ENCODE measurements at places on chromosomes 1 and 21.

DNA sequence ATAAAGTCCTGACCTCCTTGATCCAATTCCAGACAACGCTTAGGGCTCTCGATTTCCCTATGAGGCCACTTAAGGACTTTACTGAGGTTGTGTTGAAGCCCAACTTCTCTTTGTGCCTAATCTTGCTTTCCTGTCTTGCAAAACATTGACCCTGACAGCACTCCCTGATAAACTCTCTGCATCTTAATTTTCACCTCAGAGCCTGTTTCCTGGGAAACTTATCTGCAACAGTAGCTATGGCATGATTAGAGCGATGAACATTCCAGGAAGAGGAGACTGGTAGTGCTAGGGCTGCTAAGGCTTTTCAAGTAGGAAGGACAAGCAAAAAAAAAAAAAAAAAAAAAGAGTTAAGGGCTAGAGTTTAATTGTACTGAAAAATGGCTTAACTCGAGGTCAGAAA lies 118.9 kb downstream of the RGS21 start:
- DNase-seq = no peak

DNA sequence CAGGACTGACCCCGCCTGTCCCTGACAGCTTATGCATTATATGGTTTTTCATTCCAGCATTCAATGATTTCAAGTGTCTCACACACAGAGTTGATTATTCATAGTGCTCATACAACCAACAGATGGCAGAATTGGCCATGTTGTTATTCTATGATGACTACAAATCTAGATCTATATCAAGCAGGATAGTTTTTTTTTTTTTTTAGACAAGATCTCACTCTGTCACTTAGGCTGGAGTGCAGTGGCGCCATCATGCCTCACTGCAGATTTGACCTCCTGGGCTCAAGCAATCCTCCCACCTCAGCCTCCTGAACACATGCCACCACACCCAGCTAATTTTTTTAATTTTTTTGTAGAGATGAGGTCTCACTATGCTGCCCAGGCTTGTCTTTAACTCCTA lies 40.1 kb upstream of the LRRC8D start:
- DNase-seq = no peak

DNA sequence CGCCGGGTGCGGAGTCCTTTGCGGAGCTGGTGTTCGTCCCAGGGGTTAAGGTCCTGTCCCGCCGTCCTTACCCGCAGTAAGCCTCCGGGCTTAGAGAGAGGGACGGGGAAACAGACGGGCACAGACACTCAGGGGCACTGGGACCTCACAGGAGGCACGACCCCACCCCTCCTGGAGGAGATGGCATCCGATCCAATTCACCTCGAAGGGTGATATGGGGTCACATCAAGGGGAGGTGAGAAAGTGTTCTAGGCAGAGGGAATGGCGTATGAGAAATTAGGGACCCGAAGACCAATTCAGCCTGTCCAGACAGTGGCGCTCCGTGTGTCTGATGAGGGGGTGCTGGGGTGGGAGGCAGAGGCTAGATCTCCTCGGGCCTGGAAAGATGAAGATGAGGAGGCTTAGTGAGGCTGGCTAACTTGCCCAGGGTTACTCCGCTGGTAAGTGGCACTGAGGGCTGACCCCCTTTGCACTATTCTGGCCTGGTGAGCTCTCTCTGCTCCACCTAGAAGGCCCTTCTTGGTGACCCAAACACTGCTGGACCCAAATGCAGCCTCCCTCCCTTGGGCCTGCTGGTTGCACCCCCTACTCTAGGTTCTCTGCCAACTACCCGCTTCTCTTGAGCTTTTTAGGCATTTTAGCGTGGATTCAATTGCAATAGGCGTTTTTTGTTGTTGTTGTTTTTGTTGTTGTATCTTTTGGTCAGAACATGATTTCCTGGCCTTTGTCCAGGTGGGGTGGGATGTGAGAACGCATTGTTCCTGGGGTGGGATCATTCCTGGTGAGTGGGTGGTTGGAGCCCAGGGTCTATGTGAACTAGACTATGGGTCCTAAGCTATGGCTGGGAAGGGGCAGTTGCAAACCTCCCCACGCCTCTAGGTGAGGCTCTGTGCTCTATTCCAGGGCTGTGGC lies 12.3 kb downstream of the BTBD19 start:
- DNase-seq = no peak

- no peak for DNase-seq
These were observed 111.1 kb upstream of the COA6 start for GRCh38 chr1:234262007-234262753.

DNA sequence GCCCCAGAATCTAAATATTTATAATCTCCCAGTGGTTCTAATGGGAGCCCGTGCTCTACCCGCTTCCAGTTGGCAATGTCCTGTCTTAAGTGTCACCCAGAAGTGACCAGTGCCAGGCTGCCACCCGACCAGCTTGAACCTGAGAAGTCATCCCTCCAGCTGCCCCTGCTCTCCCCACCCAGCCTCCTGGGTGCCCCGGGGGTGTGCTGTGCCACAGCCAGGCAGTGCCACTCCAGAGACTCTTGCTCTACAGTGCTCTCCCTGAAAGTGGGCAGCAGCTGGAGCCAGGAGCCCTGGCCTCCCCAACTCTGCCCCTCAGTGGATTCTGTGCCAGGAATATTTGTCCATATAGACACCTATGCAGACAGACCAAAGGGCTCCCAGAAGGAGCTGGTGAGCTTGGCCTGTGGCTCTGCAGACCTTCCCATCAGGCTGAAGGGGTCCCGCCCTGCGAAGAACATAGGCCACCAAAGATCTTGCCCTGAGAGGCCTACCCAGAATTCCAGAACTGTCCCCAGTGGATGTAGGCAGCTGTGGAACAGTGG lies 9.0 kb upstream of the EPS8L3 start:
- DNase-seq = no peak
